Amygdala (tissue), 56 donors: ENCODE measurements at places on chromosomes 4 and X.

DNA sequence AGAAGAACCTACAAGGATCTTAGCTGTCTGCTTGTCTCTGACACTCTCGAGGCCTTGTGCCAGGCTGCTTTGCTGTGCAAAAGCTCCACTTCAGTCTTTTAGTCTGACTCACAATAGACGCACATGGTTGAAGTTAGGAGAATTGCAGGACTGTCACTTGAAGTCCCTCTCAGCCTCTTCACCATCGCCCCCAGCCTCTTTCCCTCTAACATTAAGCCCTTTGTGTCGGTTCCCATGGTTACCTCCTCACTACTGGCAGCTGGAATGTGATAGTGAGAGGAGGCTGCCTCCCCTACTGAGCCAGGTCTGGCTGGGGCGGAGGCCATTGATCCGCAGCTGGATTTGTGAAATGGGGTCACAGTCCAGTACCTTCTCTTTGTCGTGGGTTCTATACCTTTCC lies 201.8 kb downstream of the SOWAHB start:
- no peak for DNase-seq

DNA sequence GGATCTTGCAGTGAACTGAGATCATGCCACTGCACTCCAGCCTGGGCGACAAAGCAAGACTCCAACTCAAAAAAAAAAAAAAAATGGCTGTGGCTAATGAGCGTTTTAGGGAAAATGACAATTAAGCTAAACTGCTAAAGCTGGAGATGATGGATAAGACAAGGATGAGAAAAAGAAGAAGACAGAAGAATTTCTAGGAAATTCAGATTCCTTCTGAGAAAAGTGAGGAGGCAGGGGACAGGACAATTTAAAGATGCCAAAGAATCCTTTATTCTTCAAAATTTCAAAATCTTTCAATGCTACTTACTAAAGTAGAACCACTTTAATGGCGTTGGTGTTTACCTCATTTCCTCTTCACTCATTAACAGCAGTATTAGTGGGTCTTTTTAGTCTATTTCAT lies 7.7 kb downstream of the PALLD start:
- DNase-seq: no peak

DNA sequence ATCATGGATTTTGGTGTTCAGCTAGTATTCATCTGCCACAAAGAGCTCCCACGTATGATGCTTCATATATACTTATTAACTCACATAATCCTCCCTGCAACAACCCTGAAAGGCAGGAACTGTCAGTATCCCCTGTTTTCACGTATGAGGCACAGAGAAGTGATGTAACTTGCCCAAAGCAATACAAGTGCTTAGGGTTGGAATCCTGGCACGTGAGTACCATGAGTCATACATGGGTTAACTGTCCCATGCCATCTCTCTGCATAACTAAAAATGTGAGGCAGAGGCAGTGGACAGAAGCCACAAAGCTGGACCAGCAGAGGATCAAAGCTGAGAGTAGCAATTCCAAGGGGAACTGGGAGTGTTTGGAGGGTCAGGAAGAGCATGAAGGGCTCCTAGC lies 35.7 kb upstream of the EGFL6 start:
- DNase-seq: no peak

GRCh38 chr4:144902614-144903013 lies 195.4 kb downstream of the ANAPC10 start:
- no peak for DNase-seq

DNA sequence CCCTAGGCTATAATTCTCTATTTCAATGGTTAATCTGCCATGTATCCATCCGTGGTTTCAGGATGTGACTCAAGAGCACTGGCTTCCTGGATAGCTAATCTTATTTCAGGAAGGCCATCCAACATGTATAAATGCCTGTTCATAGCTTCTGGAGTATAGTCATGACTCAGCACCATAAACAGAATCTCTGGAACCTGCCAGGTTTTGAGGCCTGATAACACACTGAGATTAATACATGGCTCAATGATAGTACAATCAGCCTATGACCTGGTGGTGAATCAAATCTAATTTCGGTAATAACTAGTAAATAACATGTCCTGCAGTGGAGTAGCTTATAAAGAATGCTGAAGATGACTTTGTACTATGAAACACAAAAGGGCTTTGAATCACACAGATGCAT lies 5.7 kb upstream of the IL13RA2 start:
- no peak for DNase-seq

DNA sequence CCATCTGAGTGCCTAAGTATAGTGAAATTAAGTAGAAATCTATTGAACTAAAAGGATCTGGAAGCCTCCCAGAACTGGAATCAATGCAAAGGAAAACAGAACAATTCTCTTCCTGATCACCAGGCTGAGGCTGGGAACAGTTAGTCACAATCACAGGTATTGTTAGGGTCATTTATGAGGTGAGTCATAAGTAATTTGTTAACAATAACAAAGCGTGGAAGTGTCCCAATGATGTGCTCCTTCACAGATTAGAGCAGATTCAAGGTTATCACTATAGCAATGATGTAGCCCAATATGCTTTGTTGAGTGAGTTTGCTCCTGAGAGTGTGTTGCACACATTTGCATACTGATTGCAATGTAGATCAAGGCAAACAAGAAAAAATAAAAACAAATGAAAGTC lies 228.1 kb downstream of the ZNF674 start:
- no peak for DNase-seq

DNA sequence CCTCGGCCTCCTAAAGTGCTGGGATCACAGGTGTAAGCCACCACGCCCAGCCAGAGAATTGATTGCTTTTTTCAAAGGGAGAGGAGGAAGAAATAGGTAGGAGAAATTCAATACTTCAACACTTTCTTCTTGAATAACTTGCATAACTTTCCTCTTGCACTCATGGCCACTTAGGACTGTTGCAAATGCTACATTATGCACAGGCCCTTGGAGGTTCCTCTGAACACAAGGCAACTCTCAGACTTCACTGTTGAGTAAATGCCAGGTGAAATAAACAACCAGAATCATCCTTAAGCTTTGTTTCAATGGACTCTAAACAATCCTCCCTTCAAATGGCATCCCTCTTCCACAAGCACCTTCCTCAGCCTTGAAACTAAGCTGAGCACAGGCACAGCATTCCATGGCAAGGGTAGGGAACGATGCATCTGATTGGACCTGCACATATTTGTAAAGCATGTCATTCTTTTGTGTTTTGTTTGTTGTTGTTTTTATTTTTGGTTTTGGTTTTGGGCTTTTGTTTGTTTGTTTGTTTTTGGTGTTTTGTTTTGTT lies 28.1 kb downstream of the CORIN start:
- DNase-seq: no peak

DNA sequence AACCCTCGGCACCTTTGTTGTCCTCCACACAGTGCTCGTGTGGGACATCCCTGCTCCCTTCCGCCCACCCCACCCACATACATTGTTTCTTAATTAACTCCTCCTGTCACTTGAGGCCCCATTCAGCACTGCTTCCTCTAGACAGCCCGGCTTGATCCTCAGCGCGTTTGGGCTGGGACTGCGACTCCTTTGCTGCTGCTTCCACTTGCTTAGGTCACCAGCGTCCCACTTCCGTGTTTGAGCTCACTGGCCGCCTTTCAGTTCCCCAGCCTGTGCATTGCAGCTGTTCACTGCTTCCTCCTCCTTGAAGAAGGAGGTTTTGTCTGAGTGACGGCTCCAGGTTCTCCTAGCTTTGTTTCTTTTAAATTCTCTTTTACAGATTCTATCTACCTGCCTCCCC lies 16.1 kb downstream of the RNF4 start:
- peak; percentile 25 for DNase-seq

GRCh38 chrX:101605728-101606127 lies 12.1 kb downstream of the ARMCX6 start:
- DNase-seq: no peak

DNA sequence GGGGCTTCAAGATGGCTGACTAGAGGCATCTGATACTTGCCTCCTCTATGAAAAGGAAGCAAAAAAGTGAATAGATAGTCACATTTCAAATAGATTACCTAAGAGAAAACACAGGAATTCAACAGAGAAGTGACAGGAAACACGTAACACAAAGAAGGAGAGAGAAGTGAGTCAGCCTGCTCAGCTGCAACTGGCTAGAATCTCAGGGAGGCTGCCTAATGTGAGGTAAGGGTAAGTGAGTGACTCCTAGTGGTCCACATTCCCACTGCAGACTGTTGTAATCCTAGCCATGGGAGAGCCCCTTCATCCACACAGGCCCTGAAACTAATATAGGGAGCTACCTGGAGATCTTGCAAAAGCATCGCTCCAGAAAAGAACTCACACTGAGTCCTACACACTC lies 179.2 kb downstream of the SLC7A11 start:
- no peak for DNase-seq

DNA sequence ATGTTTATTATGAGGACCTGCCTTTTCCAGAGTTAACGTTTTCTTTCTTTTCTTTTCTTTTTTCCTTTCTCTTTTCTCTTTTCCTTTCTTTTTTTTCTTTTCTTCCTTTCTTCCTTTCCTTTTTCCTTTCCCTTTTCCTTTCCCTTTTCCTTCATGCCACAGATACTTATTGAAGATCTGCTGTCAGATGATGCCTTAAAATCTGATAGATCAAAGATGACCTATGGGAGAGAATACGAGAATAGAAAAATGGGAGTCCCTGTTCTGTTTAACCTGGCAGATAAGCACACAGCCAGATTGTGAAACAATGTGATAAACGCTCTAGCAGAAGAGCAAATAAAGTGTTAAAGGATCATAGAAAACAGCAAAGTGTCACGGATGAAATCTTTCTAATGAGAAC lies 38.9 kb downstream of the AFF1 start:
- no peak for DNase-seq

GRCh38 chr4:71697031-71697430 lies 86.8 kb downstream of the GC start:
- no peak for DNase-seq

GRCh38 chr4:2643555-2643954 lies 107.1 kb downstream of the FAM193A start:
- no peak for DNase-seq

DNA sequence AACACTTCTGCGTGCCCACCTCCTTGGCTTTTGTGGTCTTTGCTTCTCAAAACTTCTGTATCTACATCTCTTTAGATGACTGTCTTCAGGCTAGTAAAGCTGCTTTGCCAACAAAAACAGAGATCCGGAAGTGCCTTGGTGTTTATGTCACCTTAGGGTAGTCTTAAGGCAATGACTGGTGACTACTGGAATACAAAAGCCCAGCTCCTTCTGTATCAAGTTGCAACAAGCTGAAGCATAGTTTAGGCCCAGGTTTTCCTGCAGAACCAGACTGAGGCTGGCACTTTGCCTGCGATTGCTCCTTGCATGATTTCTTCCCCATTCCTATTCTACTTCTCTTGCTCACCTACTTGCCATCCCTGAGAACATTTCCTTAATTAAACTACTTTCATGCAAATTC lies 333.8 kb downstream of the DMD start:
- DNase-seq: no peak
